ENCODE measurements at places on chromosomes 4 and X.

DNA sequence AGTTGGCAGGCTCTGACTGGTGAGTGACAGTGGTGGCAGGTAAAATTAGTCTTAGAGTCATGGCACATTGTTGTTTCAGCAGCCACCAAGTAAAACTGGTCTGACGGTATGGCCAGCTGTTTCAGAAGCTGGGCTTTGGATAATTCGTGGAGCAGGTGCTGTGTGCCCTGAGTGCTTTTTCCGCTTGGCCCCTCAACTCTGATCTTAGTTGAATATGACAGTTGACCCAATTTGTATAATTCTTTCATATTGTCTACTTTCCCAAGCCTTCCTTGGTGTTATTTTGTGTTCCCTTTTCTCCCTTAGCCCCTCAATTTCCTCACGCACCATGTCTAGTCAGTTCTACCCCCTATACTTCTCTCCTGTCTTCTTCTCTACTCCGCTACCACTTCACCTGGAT, 32.0 kb downstream of the CDS1 start:
- no peak for DNase-seq

- no peak for DNase-seq
Measured at GRCh38 chr4:48173056-48173991, 39.3 kb upstream of the TXK start.

DNA sequence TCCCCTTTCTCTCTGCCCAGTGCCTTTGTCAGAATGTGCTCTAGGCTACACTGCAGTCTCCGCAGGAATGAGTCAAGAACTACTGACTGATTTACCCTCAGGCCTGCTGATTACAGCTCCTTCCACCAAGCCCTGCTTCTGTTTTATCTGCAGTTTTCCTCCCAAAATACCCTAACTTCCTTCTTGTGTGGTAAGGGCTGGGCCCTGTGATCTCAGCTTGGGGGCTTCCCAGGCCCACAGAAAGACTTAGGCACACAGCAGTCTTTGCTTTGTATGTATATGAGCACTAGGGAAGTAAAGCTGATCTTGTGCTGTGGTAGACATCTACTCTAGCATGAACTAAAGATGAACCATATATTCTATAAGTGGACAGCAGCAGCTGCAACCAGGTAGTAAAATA, 18.8 kb downstream of the PAK3 start:
- DNase-seq, result no peak

DNA sequence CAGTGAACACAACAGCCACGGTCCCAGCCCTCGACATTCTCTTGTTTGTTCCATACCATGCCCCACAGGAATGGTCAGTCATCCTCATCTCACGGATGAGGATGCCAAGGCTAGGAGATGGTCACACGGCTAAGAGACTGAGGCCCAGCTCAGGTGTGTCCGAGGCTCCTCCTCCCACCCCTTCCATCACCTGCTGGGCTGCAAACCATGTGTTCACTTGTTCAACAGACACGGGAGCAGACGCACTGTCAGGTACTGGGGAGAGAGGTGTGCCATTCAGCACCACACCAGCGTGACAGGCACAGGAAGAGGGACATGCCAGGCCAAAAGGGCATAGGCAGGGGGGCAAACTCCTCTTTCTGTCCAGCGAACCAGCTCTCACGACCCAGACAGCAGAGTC, 45.9 kb downstream of the ABLIM2 start:
- no peak for DNase-seq

DNA sequence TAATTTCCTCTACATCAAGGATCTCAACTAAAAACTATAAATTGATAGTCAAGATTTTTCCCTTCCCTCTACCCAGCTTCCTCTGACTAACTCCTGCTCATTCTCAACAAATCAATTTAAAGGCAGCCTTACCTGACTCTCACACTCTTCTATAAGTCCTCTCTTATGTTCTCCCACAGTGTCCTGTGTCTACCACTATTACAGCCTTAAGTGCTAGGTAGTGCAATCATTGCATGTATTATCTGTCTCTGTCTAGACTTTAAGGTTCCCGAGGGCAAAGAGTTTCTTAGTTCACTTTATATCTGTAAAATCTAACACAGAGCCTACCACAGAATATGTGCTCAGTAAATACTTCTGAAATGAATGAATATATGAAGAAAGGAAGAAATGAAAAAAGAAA, 123.7 kb downstream of the BTC start:
- DNase-seq, result no peak

GRCh38 chr4:110198435-110199416, at the start of gene ELOVL6:
ELOVL6 (minus strand) TSS chr4:110198615; CDS start chr4:110198335, 280 bp downstream.
- DNase-seq, result no peak
